Activated T-helper 1 cell treated with anti-CD3 and anti-CD28 coated beads, Interleukin-2, amount 50 U/mL, for 16 hours (primary cell): ENCODE measurements at places on chromosomes 11 and 22.

- DNase-seq, result no peak
These were observed 35.9 kb downstream of the CTTN start for GRCh38 chr11:70433966-70434812.

GRCh38 chr22:39309364-39309861, 10.0 kb downstream of the RPL3 start:
- DNase-seq, result no peak

GRCh38 chr11:37858398-37858797, 1260.4 kb upstream of the RAG2 start:
- no peak for DNase-seq

- no peak for DNase-seq
These were observed 102.8 kb downstream of the ARHGAP32 start for GRCh38 chr11:129089279-129089678.

DNA sequence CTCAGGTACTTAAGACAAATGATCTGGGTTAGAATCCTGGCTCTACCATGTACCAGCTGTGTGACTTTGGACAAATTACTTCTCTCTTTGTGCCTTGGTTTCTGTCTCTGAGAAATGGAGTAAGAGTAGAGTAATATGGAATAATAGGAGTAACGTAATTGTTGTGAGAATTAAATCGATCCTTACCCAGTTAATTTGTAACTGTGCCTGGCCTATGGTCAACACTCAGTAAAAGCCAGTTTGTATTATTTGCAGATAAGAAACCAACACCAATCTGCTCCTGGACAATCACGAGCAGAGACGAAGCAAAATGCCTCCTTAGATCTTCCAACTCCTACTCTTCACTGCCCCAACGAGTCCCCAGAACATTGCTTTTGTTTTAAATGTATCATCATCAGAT, 266.7 kb downstream of the DCDC1 start:
- DNase-seq, result no peak

- no peak for DNase-seq
These were observed 27.7 kb downstream of the OR6Q1 start for GRCh38 chr11:58058276-58059006.

- no peak for DNase-seq
These were observed 53.8 kb upstream of the PRSS23 start for GRCh38 chr11:86746514-86746913.

DNA sequence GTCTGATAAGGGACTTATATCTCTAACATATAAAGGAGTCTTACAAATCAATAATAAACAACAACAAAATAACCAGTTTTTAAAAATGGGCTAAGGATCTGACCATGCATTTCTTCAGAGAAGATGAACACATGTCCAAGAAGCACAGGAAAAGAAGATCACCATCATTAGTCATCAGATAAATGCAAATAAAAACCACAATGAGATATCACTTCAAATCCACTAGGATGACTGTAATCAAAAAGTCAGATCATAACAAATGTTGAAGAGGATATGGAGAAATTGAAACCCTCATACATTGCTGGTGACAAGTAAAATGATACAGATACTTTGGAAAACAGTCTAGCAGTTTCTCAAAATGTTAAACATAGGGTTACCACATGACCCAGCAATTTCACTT, 61.2 kb upstream of the MYOD1 start:
- no peak for DNase-seq

- no peak for DNase-seq
These were observed 665.4 kb downstream of the NTM start for GRCh38 chr11:132035766-132036165.

- DNase-seq, result no peak
These were observed 4.4 kb upstream of the C11orf16 start for GRCh38 chr11:8937159-8937558.

GRCh38 chr11:12430954-12431595, 53.7 kb downstream of the PARVA start:
- no peak for DNase-seq

- DNase-seq, result no peak
These were observed 15.4 kb upstream of the CASTOR1 start for GRCh38 chr22:30304495-30305244.

DNA sequence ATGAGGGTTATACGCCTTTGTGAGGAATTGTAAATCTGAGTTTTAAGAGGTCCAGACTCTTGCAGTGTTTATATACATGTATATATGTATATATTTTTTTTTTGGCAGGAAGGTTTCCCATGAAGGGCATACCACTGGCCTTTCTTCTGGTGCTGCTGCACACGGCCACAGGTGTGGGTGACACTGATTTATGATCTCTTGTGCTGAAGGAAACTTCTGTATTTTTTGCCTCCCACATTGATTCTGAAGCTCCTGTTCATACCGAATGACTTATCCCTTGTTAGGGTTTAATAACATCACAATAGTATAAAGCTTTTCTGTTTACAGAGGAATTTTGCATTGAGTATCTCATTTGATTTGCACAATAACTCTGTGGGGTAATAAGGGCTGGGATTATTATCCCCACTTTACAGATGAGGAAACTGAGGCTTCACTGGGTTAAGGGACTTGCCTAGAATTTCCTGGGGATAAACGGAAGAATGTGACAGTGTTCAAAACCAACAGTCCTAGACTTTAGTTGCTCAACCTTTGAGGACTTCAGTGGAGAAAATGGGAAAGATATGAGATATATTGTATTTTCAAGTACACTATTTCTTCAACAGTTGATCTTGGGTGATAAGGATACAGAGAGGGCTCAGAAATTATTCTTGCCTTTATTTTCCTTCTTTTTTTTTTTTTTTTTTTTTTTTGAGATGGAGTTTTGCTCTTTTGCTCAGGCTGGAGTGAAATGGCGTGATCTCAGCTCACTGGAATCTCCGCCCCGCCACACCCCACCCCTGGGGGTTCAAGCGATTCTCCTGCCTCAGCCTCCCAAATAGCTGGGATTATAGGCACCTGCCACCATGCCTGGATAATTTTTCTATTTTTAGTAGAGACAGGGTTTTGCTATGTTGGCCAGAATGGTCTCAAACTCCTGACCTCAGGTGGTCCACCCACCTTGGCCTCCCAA, 70.1 kb downstream of the MICAL2 start:
- DNase-seq, result no peak

DNA sequence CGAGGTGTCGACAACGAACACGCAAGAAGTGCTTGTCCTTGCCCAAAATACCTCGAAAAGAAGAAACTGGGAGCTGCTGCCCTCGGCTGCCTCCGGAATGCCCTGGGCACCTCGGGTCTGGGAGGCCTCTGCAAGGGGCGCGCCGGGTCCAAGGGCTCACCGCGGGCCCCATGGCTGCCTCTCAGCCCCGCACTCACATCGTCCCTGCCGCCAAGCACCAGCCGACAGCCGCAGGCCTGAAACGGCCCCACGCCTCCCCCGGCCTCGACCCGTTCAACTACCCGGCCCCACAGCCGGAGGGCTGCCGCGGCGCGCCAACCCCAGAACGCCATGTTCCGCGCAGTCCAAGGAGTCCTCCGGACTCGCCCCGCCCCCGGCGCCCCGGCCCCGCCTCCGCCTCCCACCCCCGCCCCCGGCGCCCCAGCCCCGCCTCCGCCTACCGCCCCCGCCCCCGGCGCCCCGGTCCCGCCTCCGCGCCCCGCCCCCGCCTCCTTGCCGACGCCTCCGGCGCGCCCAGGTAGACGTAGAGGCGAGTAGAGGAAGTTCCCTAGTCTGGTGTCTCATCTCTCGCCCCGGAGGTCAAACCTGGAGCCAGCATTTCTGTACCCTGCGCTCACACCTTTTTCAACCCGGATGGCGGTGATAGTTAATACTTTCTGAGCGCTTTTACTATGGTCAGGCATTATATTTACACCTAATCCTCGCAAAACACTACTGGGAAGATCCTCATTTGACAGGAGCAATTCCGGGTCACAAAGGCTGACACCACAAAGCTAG, at the start of gene SIRT3:
Gene SIRT3 (minus strand): TSS at position 346 of the 777 bp plus-strand sequence. CDS start 14 bp downstream, at position 332.
- DNase-seq, result peak; percentile 74

DNA sequence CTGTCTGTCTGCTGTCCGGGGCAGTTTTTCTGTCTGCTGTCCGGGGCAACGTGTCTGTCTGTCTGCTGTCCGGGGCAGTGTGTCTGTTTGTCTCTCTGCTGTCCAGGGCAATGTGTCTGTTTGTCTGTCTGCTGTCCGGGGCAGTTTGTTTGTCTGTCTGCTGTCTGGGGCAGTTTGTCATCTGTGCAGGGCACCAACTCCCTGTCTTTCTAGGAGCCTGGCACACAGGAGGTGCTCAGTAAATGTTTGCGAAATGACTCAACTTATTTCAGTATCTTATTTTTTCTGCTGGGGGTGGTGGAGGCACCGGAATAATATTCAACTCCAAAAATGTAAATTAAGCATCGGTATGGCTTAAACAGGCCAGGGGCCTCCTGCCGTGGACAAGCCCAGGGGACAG, 12.0 kb upstream of the TTLL12 start:
- DNase-seq, result no peak

DNA sequence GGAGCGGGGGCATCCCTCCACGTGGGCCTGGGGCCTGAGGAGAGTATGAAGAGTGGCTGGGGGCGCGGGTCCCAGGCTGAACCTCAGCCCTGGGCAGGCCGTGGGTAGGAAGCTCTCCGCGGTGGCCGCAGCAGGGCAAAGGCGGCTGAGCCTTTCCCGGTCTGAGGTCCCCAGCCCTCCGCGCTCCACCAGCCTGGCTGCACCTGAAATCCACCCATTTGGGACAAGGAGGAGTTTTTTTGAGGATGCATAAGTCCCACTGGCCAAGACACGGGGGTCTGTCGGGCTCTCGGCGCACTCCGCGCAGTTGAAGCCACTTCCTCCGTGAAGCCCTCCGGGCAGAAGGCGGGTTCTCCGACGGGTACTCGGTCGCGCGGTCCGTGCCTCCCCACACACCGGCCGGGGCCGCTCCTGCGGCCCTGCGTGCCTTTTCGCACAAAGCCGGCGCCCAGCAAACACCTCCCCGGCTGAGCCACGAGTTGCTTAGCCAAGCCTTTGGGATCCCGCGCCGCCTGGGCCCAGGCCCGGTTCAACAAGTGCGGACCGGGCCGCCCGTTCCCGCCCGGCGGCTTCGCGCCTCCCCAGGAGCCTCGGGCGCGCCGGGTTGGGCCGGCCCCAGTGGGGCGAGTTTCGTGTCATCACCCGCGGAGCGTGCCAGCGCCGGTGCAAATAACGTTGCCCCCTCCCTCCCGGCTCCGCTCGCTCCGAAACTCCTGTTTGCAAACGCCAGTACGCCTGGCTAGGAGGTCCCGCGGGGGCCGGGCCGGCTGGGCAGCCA, 666 bp upstream of the OVOL1 start:
- DNase-seq, result no peak

DNA sequence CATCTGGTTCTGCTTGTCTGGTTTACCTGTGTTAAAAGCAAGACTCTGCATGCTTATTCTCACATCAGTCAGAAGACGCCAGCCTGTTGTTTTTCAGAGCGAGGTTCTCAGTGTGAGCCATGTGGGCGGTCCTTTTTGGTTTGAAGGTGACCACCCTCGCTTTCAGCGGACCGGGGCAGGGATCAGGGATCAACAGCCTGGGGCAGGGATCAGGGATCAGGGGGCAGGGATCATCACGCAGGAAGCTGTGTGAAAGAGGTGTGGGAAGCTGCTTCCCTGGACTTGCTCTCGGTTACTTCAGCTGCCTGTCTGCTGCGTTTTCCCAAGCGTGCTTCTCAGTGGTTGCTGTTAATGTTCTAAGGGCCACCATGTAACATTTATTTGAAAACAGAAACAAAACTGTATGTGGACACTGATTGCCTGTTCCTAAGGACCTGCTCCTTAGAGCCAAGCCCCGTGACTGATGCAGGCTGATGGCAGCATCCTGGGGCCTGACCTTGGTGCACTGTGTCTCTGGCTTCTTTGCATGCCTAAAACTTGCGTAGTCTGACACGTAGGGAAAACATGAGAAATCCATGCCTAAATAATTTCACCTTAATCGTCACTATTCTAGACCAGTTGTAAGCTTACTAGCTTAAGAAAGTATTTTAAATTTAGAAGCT, 146.9 kb downstream of the ATXN10 start:
- no peak for DNase-seq

GRCh38 chr22:37734402-37734700, 37.5 kb downstream of the TRIOBP start:
- no peak for DNase-seq

DNA sequence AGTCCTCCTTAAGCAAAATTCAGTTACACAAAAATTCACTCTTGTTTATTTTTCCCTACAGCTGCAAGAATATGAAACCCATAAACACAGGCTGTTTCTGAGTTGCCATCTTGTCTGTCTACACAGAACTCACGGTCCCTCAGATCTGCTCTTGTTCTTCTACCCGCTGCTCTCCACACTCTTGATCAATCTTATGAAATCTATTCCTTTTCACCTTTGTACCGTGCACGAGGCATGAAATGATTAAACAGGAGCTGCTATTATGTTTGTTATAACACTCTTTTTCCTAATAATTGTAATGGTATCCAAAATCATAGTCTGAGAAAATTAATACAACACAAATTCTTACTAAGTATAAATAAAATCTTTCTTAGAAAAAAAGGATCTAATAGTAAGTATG, 266.1 kb upstream of the PITPNB start:
- DNase-seq, result no peak

- DNase-seq, result no peak
These were observed 820.4 kb upstream of the CCDC90B start for GRCh38 chr11:84106541-84106940.

DNA sequence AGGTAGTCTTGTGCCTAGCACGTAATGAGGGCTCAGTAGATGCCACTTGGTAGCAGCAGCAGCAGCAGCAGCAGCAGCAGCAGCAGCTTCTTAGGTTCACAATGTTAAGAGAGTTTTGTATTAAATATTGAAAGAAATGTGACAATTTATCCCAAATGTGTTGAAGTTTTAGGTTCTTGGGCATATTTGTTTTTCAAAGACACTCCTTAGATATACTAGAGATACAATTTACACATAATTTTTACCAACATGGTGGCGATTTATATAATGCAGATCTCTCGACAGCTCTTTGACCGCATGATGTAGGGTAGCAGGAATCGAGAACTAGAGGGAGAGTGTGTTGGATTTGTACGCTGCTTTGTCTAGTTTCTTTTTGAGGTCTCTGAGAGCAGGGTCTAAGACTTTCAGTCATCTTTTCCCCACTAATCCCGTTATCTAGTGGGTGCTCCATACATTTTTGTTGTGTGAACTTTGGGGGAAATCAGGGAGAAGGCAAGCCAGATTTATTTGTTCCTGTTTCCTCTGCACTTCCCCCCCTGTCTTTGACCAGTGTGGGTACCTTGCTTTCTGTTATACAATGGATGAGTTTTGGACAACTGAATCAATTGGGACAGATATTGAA, 1.4 kb downstream of the FDX1 start:
- DNase-seq, result no peak

- no peak for DNase-seq
These were observed 87.5 kb downstream of the PRMT3 start for GRCh38 chr11:20474882-20475517.

GRCh38 chr11:111765320-111765983, 737 bp downstream of the PPP2R1B start:
- no peak for DNase-seq

DNA sequence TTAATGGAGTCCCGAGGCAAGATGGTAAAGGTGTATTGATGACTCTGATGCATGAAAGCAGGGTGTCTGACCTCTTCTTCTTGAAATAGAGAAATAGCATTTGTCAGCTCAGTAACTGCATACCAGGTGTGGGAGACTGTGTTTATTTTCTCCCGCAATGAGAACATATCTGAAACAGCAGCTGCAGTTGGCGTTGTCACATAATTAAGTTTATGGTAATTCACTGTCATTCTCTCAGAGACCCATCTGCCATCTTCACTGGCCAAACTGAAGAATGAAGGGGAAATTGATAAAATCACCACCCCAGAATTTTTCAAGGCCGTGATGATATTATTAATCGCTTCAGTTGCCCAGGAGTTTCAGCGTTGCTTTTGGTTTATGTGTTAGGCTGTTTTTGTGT, 20.1 kb upstream of the MCHR1 start:
- no peak for DNase-seq

GRCh38 chr11:97087419-97087818, 697.6 kb downstream of the JRKL start:
- DNase-seq, result no peak

GRCh38 chr11:123145220-123145619, 49.8 kb downstream of the CLMP start:
- no peak for DNase-seq
